ENCODE measurements at places on chromosomes 1 and 21. TPM values are rescaled to one million over a fixed set of nuclear protein-coding genes. Genes with fewer than 3 reads are reported as not detected.

The LIN28A gene
- not detected for polyA plus RNA-seq

The PCP4 gene
- 1.9 TPM for polyA plus RNA-seq

The TGFBR3 gene
- polyA plus RNA-seq: 32.2 TPM

The CNIH4 gene
- polyA plus RNA-seq: 22.8 TPM

The DLGAP3 gene
- 0.45 TPM for polyA plus RNA-seq

The PGLYRP3 gene
- not detected for polyA plus RNA-seq

The ST7L gene
- polyA plus RNA-seq: 20.6 TPM

The KLF17 gene
- polyA plus RNA-seq: not detected

The PGBD5 gene
- 33.4 TPM for polyA plus RNA-seq

The GPR25 gene
- not detected for polyA plus RNA-seq

The LCA5L gene
- polyA plus RNA-seq: 1.8 TPM

The CCDC17 gene
- 1.8 TPM for polyA plus RNA-seq

The CELSR2 gene
- 4.1 TPM for polyA plus RNA-seq

The TMEM63A gene
- 28.3 TPM for polyA plus RNA-seq

The SLAMF6 gene
- 0.31 TPM for polyA plus RNA-seq

The IRF6 gene
- polyA plus RNA-seq: 0.83 TPM

The TINAGL1 gene
- 29.9 TPM for polyA plus RNA-seq

The CAPN8 gene
- not detected for polyA plus RNA-seq

The EVI5 gene
- polyA plus RNA-seq: 12.8 TPM

The LEPR gene
- polyA plus RNA-seq: 5.9 TPM

The ZNF695 gene
- 1.3 TPM for polyA plus RNA-seq

The OR2M3 gene
- polyA plus RNA-seq: 0.03 TPM

The TRABD2B gene
- polyA plus RNA-seq: 5.5 TPM

The FAM3B gene
- polyA plus RNA-seq: not detected

The NTNG1 gene
- 9.7 TPM for polyA plus RNA-seq

The SLC35A3 gene
- 11.7 TPM for polyA plus RNA-seq

The WNT9A gene
- polyA plus RNA-seq: 11.3 TPM

The C1QB gene
- 30.0 TPM for polyA plus RNA-seq

The PSEN2 gene
- 152 TPM for polyA plus RNA-seq

The SORT1 gene
- 32.9 TPM for polyA plus RNA-seq

The CYYR1 gene
- polyA plus RNA-seq: 16.7 TPM

The TCP10L gene
- polyA plus RNA-seq: 1.6 TPM

The PTAFR gene
- polyA plus RNA-seq: 2.8 TPM

The IPO13 gene
- polyA plus RNA-seq: 29.2 TPM

The APCS gene
- polyA plus RNA-seq: not detected

The SYT6 gene
- 1.9 TPM for polyA plus RNA-seq

The FCRL4 gene
- not detected for polyA plus RNA-seq

All from hindlimb muscle (tissue), 1 donor.